ENCODE measurements at places on chromosomes 2 and 18. TPM values are rescaled to one million over a fixed set of nuclear protein-coding genes. Genes with fewer than 3 reads are reported as not detected.

- no peak for DNase-seq
These were observed 31.8 kb downstream of the STRADB start for GRCh38 chr2:201483342-201483741.

DNA sequence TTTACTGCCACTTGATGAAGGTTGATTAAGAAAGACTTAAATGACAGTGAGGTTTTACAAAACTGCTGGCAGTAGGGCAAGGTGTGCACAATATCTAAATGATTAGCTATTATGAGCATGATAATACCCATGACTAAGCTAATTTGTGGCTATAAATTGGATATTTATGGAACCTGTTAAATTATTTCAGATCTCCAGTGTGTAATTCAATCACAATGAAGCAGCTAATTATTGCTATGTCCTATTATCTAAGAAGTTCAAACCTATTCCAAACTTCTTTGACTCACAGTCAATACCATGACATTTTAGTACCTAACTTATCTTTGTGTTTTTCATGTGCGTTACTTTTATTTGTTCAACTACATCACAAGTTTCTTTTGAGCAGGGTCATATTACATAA lies 253.8 kb upstream of the MMADHC start:
- DNase-seq = no peak

GRCh38 chr18:30997223-30997622 lies 45.3 kb downstream of the DSC3 start:
- no peak for DNase-seq

DNA sequence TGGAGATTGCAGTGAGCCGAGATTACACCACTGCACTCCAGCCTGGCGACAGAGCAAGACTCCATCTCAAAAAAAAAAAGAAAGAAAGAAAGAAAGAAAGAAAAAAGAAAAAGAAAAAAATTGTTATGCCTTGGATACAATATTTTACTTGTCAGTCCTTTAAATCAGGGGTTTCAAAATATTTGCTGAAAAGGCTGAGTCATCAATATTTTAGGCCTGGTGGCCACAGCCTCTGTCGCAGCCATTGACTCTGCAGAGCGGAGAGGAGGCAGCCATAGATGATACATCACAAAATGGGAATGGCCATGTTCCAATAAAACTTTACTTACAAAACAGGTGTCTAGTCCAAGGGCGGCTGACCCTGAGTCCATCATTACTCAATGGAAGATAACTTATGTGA lies 314.8 kb upstream of the SALL3 start:
- no peak for DNase-seq

- DNase-seq = no peak
These were observed 217.8 kb upstream of the NXPH2 start for GRCh38 chr2:138997856-138998517.

DNA sequence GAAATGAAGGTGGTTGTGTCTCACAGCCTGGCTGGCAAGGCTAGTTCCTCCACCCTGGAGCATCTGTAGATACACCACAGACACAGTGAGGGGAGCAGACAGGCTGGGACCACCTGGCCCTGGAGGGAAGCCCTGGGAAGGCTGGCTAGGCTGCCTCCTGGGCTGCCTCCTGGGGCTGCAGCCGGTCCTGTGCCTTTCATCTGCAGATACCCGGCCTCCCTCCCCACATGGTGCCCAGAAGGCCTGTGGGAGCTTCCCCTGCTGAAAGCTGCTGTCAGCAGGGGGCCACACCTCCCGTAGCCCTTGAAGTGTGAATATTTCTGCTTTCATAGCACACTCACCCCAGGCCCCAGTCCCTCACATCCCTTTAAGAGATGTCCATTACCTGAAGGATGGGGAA lies 37.6 kb downstream of the SDC1 start:
- no peak for DNase-seq

The SOX11 gene
- total RNA-seq = not detected

The DSC2 gene
- total RNA-seq = 42.4 TPM
